Activated T-helper 1 cell treated with anti-CD3 and anti-CD28 coated beads, Interleukin-12 subunit alpha, Interleukin-12 subunit beta, Interleukin-2, Interleukin-4 antibody, amounts not matched to agents 30 ng/mL and 10 ng/mL and 1 ng/mL, durations not matched to agents 14 hours and 24 hours and 36 hours (primary cell): ENCODE measurements at places on chromosomes 12 and 14. TPM values are rescaled to one million over a fixed set of nuclear protein-coding genes. Genes with fewer than 3 reads are reported as not detected.

DNA sequence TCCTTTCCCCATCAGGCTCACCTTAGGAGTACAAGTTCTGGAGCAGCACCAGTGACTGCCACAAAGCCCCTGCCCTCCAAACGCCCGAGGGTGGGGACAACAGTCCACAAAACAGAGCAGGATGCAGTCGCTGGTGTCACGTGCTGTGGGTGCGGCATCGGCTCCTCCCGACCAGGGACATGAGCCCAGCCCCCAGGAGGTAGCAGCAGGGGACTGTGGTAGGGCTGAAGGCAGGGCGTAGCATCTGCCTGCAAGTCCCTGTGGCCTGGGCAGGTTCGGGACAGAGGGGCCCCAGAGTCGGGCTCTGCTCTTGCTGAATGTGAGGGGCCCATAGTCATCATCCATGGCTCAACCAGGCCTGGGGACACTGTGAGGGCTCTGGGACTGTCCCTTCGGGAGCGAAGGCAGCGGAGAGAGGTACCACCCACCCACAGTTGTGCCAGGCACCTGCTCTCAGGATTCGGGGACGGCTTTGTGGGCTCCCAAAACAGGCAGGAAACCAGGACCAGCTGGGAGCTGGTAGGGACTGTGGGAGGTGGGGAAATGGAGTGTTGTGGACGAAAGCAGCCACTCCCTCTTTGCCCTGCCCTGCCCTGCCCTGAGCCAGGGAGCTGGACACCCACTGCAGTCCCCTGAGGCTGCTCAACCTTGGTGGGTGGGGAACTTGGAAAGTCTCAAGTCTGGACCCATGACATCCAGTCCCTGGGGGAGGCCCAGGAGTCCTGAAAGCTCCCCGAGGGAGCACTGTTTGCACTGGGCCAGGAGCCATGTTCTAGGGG, 30.7 kb downstream of the FBRSL1 start:
- no peak for DNase-seq

- DNase-seq = no peak
Observed at GRCh38 chr12:57628280-57629191, 4.5 kb downstream of the B4GALNT1 start.

DNA sequence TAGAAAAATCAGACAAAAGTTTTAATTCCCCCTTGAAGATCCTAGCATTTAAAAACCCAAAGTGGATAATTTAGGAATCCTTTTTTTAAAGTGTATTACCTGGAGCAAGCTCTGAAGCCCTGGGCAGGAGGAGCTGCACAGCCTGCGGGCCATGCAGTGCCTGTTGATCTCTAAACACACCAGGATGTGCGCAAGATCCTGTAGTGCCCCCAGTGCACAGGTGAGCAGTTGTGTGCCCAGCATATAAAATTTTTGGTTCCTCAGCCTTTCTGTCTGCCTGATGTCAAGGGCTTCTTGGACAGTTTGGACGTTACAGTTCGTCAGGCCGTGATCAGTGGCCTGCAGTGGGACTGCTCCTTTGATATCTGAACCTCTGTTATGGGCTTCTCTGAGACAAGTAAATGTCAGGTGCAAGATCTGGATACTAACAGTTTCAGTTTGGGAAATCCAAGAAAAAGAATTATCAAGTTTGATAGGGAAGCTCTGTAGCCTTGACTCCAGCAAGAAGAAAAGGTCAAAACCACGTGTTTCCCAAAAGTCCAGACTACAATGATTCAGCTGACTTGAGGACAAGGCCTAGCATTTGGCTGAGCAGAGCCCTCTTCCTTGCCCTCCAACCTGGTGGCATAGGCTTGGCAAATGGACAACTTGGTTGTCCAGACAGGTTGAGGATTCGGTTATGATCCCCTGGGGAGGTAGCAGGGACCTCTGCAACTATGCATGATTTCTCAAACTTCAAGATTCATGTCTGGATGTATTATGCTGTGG, 1.0 kb downstream of the ATXN7L3B start:
- DNase-seq = peak; percentile 21

- DNase-seq = no peak
Observed at GRCh38 chr14:86510491-86510890, 980.5 kb downstream of the FLRT2 start.

- DNase-seq = no peak
Observed at GRCh38 chr12:64269161-64269560, 47.1 kb upstream of the KICS2 start.

The FGF6 gene
- not detected in 2 replicates for total RNA-seq

The CCND2 gene
- total RNA-seq = 548 and 549 TPM in 2 replicates

The HEBP1 gene
- 9.5 and 11.3 TPM in 2 replicates for total RNA-seq

The GNB3 gene
- total RNA-seq = 1.6 and 1.7 TPM in 2 replicates

The LBHD2 gene
- total RNA-seq = not detected in 2 replicates
